ENCODE measurements at places on chromosomes 2 and 18.

DNA sequence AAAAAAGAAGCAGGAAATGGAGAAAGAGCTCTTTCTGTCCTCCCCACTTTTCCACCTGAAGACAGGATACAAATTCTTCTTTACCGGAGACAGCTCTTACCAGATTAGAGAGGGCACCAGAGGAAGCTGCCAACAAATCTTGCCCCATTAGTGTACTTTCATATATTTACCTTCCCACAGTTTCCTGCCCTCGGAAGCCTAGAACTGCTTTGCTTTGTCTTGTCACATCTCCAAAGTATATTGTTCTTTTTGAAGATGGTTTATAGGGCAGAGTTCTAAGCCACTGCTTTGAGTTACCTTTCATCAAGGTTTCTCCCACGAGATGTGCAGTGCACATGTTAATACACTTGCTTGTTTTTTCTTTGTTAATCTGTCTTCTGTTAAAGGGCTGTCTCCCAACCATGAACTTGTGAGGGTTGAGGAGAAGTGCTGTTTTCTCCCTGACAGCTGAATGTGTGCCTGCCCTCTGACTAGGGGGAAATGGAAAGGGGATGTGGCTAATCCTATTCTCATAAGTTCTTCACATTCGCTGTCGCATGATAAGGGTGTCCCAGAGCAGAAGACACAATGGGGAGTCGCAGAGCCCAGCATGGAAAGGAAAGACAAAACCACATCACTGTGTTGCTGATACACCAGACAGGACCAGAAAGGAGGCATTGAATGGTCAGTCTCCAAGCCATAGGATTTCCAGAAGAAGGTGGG lies 24.2 kb downstream of the CENPA start:
- no peak for DNase-seq

GRCh38 chr2:130871843-130872740 lies 35.4 kb downstream of the ARHGEF4 start:
- no peak for DNase-seq

GRCh38 chr2:239722760-239723470 lies 302.2 kb downstream of the NDUFA10 start:
- no peak for DNase-seq

DNA sequence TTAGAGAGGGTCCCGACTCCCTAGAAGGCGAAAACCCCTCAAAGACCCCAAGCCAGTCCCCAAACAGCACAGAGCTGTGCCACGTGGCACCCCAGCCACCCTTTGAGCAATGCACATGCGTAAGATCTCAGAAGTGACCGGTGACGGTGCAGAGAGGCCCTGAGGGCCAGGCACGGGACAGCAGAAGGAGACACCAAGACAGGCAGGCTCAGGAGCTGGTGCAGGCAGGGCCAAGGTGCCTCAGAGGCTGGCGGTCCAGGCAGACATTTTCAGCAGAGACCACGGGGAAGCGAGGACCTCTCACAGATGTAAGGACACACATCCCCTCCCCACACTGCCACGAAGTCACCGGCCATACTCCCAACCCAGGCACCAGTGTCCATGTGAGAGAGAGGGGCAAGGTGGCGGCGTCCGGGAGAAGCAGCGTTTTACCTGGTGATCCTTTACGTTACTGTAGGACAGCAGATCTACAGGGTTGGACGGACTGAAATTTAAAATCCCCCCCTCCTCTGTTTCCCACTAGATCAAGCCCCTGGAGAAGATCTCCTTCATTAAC lies 2.0 kb upstream of the RAB17 start:
- DNase-seq: no peak

GRCh38 chr2:212028798-212029394 lies 509.7 kb downstream of the ERBB4 start:
- DNase-seq: no peak

GRCh38 chr2:169900686-169901085 lies 73.4 kb downstream of the UBR3 start:
- no peak for DNase-seq

DNA sequence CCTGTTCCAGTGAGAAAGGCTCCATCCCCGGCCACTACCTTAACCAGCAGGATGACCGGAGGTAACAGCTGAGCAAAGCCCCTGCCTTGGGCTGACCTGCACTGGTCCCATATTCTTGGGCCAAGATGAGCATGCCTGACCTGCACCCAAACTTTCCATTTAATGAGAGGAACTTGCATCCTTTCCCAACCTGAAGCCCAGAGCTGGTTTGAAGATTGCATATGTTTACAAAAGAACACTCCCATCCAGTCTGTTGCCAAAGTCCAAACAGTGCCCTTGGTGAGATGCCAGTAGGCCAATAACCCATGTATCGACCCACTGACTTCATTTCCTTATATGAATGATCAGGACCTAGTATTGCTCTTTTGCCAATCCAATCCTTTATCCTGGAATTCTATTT lies 5.5 kb upstream of the NPAS2 start:
- DNase-seq: no peak

DNA sequence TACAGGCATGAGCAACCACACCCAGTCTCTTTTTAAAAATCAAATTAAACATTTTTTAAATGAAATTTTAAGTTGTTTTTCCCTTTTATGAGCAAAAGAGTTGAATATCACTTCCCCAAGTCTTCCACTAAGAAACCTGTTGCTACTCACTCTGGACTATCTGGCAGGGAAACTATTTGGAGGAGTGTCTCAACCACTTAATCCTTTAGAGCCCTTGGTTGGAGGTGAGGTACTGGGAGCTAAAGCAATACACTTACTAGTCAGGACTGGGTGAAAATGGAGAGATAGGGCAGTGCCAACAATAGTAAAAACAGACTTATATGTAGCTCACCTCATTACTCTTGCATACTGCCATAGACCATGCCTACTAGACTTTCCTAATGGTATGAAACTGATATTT lies 135.5 kb downstream of the RND3 start:
- DNase-seq: no peak

DNA sequence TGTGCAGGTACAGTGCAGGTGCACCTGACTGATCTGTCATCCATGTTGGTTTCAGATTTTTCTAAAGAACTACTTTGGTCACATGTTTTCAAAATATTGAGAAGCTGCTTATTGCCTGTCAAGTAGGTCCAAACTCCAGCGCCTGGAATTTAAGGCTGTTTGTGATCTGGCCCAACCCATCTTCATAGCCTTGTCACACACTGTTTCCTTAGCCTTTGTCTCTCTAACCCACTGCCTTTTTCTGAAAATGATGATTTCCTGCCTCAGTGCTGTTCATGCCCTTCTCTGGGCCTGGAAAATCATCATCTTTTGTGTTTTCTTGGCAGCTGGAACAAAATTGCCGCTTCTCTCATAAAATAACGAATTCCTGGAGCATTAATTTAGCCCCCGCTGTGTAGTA lies 7.2 kb downstream of the LIMS1 start:
- no peak for DNase-seq

DNA sequence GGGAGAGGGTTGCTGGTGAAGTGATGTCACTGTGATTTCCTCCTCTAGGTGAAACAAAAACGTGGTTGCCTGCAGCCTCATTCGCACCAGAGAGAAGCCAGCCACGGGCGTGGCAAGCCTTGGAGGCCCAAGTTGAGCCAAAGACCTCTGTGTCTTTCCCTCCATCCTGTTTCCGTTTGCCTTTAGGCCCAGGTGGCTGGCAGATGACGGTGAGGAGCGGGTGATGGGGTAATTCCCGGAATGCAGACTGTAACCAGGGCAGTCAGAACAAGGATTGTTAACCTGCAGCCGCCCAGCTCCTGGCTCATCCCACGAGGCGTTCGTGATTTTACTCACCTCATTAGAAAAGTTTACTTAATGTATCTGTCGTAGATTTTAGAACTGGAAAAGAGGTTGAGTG lies 14.4 kb downstream of the CTIF start:
- DNase-seq: no peak

GRCh38 chr2:31110431-31110830 lies 27.8 kb downstream of the GALNT14 start:
- no peak for DNase-seq

- DNase-seq: no peak
Observed at GRCh38 chr2:96083064-96083939, 33.1 kb downstream of the ADRA2B start.

GRCh38 chr18:74996055-74996454 lies 212.9 kb downstream of the PTGR3 start:
- no peak for DNase-seq

- no peak for DNase-seq
Observed at GRCh38 chr2:160257041-160257742, 57.1 kb upstream of the ITGB6 start.

Data from stimulated activated CD8-positive, alpha-beta memory T cell treated with anti-CD3 and anti-CD28 coated beads, Interleukin-4, amount 100 ng/mL, for 1 hour (primary cell).